ENCODE measurements at places on chromosomes 13 and 19.

GRCh38 chr19:13621413-13621812 lies 115.1 kb upstream of the CACNA1A start:
- DNase-seq, result no peak

- DNase-seq, result no peak
Observed at GRCh38 chr19:41870401-41870873, 6.6 kb upstream of the CD79A start.

- no peak for DNase-seq
Observed at GRCh38 chr19:18060472-18060871, 26.3 kb downstream of the IL12RB1 start.

DNA sequence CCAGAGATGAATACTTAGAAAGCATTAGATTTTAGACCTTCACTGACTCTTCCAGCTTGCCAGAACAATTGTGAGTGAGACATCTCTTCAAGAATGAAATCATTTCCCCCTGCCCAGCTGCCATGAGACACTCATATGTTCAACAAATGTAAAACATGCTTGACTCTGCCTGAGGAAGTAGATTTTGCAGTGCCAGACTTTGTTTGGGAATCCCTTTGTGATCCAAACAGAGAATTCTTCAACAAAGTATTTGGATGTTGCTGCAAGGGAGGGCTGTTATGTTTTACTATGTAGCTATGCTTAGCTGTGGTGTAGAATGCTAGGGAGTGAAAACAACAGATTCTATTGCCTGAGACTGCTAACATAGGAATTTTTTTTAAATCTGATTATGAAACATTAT lies 416.4 kb downstream of the DCT start:
- no peak for DNase-seq

- DNase-seq, result no peak
Observed at GRCh38 chr19:30375553-30376031, 3.4 kb downstream of the ZNF536 start.

DNA sequence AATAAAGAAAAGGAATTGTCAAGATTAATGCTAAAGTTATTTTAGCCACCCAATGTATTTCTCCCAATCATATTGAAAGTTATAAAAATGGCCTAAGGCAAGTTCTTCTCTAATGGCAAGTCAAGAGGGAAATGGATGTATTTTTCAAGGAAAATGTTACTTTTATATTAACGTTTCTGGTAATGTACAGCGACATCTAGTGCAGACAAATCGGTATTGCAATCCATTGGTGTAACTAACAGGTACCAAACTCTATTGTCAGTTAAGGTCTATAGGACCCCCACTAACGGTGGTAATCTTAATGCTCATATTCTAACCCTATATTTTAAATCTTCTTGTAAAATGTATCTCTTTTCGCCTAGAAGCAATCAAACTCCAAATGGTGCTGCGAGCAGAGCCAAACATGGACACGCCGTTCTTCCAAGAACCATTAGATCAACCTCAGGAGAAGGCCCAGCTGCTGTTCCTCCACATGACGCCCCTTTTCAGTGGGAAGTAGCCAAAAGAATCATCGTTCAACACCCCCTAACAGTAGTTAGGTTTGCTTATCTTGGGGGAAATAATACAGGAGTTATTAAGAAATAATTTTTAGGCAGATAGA lies 98.5 kb upstream of the PABPC3 start:
- no peak for DNase-seq
